ACHN (cell line): ENCODE measurements at places on chromosomes 13 and 19.

DNA sequence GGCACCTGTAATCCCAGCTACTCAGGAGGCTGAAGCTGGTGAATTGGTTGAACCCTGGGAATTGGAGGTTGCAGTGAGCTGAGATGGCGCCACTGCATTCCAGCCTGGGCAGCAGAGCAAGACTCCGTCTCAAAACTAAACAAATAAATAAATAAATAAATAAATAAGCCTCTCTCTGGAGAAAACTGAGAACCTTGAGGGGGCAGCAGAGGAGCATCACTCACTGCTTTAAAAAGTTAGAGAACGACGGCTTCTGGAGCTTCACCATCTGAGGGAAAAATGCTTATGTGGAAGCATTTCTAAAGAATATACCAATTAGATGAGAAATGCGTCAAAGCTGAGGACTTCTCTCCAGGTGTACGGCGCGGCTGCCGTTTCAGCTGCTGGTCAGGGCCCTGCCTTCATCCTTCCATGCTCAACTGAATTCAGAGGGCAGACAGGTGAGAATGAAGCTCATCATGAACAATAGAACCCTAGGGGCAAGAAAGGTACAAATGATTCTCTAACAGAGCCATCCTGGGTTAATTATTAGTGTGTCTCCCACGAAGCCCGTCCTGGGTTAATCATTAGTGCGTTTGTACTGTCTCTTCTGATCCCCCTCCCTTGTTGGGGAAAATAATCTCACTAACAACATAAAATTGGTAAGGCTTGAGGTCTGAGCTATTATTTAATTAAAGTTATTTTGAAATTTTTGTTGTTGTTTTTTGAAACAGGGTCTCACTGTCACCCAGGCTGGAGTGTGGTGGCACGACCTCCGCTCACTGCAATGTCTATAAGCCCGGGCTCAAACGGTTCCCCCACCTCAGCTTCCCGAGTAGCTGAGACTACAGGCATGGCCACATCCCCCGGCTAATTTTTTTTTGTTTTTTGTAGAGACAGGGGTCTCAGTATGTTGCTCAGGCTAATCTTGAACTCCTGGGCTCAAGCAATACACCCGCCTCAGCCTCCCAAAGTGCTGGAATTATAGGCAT, 80.1 kb downstream of the IPO5 start:
- DNase-seq, result peak; percentile 68

DNA sequence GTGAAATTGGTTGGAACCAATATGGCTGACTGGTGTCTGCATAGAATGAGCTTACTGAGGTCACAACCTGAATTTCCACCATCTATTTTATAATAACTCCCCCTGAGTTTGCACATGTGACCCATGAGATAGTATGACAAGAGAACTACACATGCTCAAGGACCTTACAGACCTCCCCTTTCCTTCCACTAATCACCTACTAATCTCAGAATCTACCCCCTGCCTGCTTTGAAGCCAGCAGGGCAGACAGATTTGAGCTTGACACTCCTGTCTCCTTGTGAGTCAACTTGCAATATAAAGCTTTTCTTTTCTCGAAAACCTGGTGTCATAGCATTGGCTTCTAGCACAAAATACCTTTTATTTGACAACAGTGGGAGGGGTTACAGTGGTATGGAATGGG, 248.4 kb downstream of the RFC3 start:
- DNase-seq, result no peak

- DNase-seq, result no peak
Measured at GRCh38 chr13:112452380-112453206, 76.4 kb downstream of the SPACA7 start.

- DNase-seq, result no peak
Measured at GRCh38 chr19:30558793-30559192, 186.6 kb downstream of the ZNF536 start.

GRCh38 chr19:1893791-1894190, 8.5 kb upstream of the ABHD17A start:
- DNase-seq, result no peak

DNA sequence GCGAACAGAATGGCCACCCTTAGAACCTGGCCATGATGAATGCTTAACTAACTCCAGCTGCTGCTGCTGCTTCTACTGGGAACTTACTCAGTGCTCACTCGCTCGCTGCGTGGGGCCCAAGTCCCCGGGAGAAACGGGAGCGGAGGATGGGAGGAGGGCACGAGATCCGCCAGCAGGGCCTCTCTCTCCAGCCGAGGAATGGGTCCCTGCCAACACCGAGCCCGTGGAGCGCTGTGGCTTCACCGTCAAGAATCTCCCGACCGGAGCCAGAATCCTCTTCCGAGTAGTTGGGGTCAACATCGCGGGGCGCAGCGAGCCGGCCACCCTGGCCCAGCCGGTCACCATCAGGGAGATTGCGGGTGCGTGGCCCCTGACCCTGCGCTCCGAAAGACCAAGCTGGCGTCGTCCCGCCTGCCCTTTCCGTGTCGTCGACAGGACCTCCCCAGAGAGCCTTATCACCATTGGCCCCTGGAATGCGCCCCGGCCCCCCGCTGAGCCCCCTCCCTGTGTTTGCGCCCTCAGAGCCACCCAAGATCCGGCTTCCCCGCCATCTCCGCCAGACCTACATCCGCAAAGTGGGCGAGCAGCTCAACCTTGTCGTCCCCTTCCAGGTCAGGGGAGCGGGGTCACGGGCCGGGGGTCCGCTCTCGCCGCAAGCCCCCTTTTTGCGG, 17.8 kb upstream of the EMC10 start:
- no peak for DNase-seq

DNA sequence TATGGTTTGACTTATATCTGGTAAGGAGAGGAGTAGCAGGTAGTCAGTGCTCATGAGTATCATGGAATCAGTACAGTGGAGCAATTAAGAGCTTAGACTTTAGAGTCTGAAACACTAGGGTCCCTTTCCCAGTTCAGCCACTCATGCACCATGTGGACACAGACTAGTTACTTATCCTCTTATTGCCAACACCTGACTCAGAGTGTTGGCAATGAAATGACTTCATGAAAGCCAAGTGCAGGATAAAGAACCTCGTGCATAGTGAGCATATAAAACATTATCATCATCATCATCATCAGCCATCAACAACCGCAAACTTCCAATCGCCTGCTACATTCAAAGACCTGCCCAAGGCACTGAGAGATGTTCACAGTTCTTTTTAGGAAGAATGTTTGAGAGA, 164.2 kb downstream of the FOXO1 start:
- no peak for DNase-seq

GRCh38 chr13:45200701-45201232, at the start of gene KCTD4:
Gene KCTD4, minus strand, starts transcription at chr13:45201045. Its CDS starts 6,478 bp downstream, at chr13:45194567.
- no peak for DNase-seq

GRCh38 chr19:44905437-44906160, at the start of gene APOE:
Gene APOE, plus strand, starts transcription at chr19:44905796. Its CDS starts 829 bp downstream, at chr19:44906625.
- no peak for DNase-seq

- DNase-seq, result no peak
Measured at GRCh38 chr19:41866284-41866683, 6.2 kb downstream of the RPS19 start.

DNA sequence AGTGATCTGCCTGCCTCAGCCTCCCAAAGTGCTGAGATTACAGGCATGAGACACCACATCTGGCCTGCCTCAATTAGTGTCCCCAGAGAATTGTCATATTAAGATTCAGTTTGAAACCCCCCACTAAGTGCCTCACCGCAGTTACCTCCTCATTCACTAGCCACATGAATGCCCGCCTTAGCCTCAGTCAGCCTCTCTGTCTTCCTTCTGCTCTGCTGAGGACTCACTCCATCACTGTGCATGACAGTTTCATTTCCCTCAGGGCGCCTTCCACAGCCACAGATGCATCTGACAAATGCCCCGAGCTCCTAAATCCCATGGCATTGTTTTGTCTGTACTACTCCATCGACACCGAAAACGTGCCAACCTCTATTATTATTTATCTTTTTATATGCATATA, 23.3 kb downstream of the MIPEP start:
- DNase-seq, result no peak

DNA sequence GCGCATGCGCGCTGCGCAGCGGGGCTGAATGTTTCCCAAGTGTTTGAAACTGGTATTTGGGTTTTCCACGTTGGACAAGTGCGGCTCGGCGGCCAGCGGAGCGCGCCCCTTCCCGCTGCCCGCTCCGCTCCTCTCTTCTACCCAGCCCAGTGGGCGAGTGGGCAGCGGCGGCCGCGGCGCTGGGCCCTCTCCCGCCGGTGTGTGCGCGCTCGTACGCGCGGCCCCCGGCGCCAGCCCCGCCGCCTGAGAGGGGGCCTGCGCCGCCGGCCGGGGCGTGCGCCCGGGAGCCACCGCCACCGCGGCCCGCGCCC, at the start of gene ING1:
Gene ING1, plus strand, starts transcription at position 59 of the 311 bp plus-strand sequence. CDS start 450 bp downstream, outside the sequence.
- DNase-seq, result no peak

DNA sequence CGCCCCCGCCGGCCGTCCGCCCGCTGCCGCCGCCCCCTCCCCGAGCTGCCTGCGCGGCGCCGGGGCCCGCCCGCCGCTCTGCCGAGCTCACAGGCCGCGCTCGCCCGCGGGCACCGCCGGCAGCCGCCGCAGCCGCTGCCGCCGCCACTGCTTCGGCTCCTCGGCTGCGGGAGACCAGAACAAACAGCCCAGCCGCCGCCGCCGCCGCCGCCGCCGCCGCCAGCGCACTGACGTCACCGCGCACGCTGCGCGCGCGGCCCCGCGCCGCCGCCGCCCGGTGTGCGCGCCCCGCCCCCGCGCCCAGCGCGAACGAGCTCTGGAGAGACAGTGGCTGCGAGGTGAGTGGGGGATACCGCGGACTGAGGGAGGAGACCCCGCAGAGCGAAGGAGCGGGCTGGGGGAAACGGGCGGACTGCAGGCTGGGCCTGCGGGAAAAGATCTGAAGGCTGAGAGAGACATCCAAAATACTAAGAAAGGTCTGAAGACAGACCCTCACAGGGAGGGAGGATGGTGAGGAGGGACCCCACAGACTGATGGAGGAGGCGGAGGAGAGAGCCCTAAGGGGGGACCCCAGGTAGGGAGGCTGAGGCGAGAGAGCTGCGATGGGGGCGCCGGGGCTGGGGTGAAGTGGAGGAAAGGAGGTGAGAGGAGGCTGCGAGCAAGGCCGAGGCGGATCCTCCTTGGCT, at the start of gene BRD4:
Gene BRD4, minus strand, starts transcription at position 229 of the 686 bp plus-strand sequence. CDS start 59,440 bp downstream, outside the sequence.
- peak; percentile 62 for DNase-seq

GRCh38 chr13:79662882-79663281, 181.9 kb downstream of the NDFIP2 start:
- DNase-seq, result peak; percentile 25

DNA sequence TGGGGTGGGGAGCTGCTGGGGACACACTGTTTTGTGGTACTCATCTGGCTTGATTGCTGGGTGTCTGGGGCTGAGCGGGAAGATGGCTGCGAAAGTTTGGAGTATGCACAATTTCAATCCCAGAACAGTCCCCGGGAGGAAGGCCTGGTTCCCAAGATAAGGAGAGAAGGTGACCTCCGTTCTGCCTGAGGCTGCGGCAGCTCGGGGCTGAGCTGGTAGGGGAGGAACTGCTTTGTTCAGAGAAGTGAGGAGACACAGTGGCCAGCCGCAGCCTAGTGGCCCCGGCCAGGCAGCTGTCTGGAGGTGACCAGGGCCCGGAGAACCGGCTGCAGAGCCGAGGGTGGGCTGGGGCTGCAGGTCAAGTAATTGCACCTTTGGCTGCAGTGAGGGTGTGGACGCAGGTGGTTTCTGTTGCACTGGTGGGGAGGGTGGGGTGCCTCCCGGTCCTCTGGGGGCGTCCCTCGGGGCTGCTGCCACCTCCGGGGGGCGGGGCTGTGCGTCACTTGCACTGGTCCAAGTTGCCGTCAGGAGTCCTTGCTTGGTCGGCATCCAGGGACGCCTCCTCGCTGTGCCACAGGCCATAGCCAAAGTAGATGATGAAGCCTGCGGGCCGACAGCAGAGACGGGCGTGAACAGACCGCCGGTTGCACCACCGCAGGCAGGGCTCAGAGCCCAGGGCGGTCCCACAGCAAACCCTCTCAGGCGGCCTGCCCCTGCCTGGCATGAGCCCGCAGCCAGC, 81.3 kb downstream of the SLC7A1 start:
- DNase-seq, result no peak

- no peak for DNase-seq
Measured at GRCh38 chr19:58352760-58353671, at the start of gene A1BG. Gene A1BG, minus strand, starts transcription at chr19:58353492. Its CDS starts 55 bp downstream, at chr19:58353437.
